Stimulated activated CD4-positive, alpha-beta T cell treated with anti-CD3 and anti-CD28 coated beads, Interleukin-4, amount 100 ng/mL, for 24 hours (primary cell): ENCODE measurements at places on chromosomes 3 and 15.

DNA sequence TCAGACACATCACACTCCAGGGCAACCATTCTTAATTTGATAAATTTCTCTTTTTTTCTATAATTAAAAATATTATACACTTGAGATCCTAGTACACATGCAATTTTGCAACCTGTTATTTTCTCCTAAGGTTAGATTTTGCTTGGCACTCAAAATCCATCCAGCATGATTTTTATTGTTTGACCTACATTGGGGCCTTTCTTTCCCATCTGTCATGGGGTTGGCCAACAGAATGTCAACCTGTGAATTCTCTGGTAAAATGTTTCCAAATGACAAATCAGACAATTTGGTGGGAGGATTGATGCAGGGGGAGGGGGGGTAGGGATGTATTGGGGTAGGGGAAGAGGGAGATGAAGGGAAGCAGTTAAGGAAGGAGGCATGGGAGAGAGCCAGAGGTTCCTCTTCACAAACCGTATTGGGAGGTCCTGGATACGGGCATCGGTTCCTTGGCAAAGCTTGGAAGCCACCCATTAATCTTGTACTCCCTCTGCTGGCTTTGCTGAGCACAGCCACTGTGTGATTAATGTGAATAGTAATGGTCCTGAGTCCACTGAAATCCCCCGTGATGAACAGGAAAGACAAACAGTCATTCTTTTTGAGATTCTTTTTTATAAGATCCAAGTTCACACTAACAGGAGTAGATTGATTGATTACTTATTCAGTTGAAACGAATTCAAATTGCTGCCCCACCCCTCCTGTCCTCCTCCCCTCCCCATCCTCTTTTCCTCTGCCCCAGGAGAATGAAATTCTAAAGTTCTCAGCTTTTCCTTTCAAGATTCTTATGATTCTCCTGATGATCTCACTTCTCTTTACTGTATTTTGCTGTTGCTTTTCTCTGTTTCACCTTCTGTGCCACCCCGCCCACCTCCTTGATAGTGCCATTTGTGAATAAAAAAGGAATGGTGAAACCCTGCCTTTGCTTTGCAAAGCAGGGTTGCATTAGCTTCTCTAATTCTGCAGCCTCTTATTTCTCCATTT, 82.2 kb upstream of the SLC25A26 start:
- DNase-seq, result no peak

DNA sequence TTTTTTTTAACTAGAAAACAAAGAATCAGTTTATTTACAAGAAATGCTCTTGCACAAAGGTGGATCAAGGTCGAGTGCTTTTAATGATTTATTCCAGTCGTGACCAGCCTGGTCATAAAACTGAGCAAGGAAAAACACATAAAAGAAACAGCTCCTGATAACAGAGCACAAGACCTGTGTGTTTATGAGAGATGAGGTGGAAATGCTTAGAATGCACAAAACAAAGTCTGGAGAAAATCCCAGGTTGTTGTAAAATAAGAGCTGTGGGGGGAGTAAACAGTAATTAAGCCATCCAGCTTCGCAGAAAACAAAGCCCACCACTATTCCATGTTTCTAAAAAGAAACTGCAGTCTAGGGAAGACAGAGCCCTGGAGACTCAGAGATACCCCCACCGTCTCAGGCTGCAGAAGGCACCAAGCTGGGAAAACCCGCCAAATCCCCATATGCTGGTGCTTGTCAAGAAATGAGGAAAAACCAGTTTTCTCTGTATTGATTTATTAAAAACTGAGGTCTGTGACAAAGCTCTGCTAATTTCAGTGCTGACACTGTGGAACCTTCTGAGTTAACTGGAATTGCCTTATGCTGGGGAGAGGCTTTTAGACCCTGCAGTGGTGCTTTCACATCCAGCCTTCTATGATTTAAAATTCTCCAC, 139.3 kb downstream of the ADAMTS17 start:
- DNase-seq, result no peak

DNA sequence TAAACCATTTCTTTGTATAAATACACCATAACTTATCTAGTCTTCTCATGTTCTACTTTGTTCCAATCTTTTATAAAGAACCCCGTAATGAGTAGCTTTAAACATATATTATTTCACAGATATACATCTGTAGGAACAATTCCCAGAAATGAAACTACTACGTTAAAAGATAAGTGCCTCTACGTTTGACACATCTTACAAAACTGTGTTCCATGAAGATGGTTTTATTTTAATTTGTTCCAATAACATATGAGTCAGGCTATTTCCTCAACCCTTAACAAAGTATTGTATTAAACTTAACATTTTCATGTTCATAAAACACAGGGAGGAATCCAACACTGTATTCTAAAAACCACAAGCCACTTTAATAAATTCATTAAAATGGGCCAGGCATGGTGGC, 52.9 kb downstream of the TRPM7 start:
- no peak for DNase-seq

DNA sequence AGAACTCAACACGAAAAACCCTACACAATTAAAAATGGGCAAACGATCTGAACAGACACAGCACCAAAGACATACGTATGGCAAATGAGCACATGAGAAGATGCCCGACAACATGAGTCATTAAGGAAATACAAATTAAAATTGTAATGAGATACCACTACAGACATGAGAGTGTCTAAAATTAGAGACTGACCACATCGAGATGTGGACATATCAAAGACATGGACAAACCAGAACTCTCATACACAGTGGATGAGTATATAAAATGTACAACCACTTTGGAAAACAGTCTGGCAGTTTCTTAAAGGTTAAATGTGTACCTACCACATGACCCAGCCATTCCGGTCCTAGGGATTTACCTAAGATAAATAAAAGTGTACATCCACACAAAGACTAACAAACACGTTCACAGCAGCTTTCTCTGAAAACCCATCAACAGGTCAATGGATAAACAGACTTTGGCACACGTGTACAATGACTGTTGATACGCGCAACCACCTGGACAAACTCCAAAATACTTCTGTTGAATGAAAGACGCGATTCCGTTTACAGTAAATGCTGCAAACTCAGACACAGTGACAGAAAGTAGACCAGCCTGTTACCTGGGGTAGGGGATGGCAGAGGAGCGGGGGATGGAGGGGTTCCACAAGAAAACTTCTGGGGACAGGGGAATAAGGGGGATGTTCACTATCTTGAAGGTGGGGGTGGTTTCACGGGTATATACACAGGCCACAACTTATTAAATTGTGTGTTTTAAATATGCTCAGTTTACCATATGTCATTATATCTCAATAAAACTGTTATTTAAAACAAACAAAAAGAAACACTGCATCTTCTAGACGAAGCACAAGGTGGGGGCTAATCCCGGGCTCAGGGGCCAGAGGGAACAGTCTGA, 2.1 kb downstream of the TNK2 start:
- peak; percentile 20 for DNase-seq

DNA sequence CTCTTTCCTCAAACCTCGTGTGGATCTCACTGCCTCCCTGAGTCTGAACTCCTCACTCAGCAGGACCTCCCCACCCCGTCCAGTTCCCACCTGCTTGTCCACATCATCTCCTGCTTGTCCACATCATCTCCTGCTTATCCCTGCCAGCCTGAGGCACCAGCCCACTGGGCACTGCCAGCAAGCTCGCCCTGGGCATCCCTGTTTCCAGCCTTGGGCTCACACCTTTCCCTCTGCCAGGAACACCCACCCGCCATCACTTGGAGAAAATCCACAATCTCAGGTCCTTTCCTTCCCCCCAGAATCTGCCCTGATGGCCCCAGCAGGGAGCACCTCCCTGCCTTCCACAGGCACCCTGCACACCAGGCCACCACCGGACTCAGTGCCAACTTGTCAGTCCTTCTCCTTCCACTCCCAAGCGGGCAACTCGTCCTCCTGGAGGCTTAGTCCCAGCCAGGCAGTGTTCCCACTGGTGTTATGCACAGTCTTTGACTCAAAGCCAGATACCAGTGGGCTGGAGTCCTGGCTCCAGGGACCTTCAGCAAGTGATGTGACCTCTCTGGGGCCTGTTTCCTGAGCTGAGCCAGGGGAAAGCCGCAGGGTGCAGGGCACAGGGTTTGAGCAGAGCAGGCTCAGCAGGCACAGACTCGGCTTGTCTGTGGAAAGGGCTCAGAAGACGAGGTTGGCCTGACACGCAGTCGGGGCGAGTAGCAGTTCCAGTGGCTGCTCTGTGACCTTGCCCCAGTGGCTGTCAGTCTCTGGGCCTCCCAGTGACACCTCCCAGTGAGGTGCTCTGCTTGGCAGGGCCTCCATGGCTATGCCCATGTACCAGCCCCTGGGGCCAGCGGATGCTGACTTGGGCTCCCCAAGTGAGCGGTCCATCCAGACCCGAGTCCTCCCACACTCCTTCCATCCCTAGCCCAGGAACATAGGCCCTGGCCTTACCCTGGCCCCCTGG, 9.5 kb upstream of the MESP2 start:
- DNase-seq, result no peak

DNA sequence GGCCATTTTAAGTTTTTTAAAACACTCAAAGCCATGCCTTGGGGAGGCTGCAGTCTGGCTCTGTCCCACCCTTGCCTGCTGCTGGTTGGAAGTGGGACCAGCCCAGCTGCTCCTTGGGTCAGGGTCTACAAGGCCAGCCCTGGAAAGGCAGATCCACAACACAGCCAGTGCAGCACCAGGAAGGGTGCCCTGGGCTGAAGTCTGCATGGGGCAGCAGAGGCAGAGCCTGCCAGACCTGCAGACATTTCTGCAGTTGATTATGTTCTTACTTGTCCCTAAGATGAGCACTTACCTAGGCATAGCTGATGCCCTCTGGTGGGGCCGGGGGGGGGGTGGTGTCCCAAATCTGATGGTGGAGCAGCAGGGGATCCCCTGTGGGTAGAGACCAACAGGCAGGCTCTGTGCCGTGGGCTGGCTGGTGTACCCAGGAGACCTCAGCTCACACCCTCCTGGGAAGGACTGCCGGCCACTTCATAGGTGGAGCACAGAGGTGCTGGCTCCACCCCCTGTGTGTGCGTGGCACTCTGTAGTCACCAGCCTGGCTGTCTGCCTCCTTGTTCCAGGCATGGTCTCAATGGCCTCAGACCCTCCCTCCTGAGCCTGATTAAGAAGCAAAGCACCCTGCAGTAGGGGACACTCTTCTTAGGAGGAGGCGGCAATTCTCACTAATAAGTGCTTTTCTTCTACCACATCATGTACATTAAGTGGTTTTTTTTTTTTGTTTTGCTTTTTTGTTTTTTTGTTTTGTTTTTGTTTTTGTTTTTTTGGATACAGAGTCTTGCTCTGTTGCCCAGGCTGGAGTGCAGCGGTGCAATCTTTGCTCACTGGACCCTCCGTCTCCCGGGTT, 97.4 kb upstream of the KLF13 start:
- DNase-seq, result no peak

GRCh38 chr3:99287876-99288275, 350.5 kb upstream of the COL8A1 start:
- no peak for DNase-seq

DNA sequence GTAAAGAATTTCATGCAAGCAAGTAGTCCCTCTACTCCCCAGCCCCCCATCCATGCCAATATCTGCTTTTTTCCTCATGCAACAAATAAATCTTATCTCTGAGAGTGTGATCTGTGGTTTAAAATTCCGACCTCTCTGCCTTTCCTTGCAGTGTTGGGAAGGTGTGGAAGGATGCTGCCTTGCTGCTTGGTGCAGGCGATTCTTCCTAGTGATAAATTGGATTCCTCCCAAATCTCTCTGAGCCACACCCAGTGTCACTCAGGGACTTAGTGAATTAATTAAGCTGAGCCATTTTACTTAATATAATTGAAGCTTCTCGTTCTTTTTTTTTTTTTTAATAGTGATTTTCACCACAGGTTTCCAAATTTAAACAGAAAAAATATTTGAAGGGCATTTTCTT, 3.4 kb downstream of the GAP43 start:
- no peak for DNase-seq

DNA sequence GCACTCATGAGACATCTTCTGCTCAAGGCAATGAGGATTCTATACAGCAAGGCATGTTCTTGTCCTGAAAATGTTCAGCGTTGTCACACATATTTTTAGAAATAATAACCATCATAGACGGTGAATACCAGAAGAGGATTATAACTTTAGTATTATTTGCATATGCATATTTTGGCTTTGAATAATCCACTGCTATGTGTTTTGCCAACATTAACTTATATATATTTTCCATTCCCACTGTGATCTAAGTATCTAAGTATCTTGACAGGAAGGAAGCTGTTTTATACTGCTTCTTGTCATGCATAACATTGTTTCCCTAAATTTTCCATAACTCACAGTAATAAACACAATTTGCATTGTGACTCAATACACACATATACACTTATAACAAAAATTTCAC, 509.5 kb downstream of the TBL1XR1 start:
- DNase-seq, result no peak

DNA sequence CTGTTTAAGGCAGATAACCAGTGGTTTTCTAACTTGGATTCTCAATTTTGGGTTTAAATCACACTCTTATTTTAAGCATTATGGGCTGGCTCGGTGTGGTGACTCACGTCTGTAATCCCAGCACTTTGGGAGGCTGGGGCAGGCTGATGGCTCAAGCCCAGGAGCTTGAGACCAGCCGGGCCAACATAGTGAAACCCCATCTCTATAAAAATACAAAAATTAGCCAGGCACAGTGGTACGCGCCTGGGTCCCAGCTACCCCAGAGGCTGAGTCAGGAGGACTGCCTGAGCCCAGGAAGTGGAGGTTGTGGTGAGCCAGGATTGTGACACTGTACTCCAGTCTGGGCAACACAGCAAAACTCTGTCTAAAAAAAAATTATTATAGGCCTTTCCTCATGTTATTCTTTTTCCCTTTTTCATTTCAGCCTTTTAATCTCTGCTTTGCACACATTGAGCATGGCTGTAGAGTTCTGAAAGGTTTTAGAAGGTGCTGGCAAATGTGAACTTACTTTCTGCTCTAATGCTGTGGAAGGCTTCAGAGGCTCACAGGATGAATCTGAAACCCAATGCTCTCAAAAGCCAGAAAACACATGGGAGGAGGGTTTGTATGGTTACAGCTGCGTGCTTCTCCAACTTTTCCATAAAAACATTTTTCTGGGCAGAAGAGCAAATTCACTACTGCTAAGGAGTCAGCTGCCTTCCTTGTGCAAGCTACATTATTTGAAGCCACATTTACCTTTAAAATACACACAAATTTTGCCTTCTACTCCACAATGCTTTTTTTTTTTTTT, 32.5 kb downstream of the CHAC1 start:
- no peak for DNase-seq

DNA sequence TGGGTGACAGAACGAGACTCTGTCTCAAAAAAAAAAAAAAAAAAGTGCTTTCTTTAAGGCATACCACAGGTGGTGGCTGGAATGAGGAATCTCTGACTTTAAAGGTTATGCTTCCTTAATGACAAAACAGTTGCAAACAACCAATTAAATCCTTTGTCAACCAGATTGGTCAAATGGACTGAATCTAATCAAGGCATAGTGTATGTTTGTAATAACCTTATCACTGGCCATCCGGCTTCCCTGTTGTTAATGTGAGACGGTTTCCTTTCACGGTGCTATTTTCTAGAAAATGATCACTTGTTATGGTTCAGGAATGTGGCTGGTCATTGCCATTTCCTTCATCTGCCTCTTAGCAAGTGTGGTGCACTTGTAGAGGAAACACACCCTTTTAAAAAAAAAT, 75.9 kb downstream of the FLNB start:
- DNase-seq, result no peak
